Stimulated activated CD8-positive, alpha-beta memory T cell treated with anti-CD3 and anti-CD28 coated beads, Interleukin-4, amount 100 ng/mL, for 4 hours (primary cell): ENCODE measurements at places on chromosomes 7 and 10.

GRCh38 chr7:48295296-48295971, 124.2 kb downstream of the ABCA13 start:
- DNase-seq, result no peak

GRCh38 chr10:89481662-89482061, 53.7 kb downstream of the SLC16A12 start:
- DNase-seq, result no peak

DNA sequence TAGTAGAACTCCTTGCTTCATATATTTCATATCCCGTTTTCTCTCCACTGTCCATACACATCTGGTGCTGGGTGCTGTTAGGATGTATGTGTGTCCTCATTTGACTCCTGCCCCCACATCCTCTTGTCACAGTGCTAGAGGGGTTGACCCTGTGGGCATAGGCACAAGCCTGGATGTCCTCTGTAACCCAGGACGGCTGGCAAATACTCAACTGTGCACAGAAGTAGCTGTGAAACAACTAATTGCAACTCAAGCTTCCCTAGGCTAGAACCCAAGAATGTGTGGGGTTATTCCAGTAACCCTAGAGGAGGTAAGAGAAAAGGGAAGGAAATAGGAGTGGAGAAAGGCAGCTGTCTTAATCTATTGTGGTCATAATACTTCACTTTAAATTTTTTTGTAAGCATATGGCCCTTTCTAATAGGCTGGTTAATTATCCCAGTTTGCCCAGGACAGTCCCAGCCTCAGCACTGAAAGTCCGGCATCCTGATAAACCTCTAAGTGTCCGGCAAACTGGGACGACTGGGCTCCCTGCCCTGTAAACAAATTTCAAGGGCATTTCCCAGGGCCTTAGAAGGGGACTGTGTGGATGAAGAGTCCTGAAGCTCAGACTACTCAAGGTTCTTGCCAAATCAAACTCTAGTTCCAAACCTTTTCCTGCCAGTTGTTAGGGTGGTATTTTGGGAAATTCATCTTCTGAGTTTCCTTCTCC, 283.2 kb upstream of the CELF2 start:
- no peak for DNase-seq

DNA sequence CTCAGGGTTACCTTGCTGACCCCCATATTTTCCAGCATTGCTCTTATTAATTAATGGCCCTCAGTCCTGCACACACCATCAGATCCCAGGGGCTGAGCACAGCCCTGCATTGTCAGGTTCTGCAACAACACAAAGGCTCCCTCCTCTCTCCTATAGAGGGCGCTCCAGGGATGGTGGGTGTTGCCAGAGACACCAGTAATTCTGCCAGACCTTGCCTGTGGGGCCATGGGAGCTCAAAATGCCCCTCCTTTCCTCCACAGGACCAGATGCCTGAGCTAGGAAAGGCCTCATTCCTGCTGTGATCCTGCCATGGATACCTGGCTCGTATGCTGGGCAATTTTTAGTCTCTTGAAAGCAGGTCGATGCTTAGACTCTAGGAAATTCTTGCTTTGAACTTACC, 42.8 kb upstream of the PRSS58 start:
- no peak for DNase-seq

DNA sequence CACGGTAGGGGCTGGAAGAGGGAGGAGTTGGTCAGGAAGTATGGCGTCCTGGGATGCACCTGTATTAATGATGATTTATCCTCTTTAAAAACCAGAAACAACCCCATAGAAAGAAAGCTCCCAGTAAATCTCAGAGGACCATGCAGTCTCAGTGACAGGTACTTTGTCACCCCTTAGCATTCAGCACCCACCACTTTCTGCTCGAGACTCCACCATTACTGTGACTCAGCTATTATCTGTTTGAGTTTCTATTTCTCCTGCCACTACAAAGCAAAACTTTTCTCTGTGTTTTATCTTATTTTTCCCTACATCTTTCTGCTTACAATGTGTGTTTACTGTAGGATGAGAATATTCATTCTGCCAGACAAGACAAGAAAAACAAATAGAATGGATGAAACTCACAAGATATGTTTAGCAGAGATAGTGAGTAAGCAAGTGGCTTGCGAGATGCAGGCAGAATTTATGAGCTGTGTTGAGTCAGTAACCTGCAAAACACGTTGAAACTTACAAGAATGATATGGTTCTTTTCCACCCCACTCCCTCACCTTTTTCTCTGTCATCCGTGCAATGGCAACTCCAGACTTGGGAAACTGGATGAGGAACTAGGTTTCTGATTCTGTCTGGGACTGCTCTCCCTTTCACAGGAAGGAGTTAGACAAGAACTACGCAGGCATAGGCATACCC, 127.1 kb downstream of the AOAH start:
- no peak for DNase-seq

- no peak for DNase-seq
Measured at GRCh38 chr10:124095096-124095495, 1.7 kb upstream of the CHST15 start.

- DNase-seq, result no peak
Measured at GRCh38 chr7:95245828-95246500, 78.4 kb downstream of the PON1 start.

GRCh38 chr7:13179775-13180523, 492.5 kb downstream of the ARL4A start:
- DNase-seq, result no peak

DNA sequence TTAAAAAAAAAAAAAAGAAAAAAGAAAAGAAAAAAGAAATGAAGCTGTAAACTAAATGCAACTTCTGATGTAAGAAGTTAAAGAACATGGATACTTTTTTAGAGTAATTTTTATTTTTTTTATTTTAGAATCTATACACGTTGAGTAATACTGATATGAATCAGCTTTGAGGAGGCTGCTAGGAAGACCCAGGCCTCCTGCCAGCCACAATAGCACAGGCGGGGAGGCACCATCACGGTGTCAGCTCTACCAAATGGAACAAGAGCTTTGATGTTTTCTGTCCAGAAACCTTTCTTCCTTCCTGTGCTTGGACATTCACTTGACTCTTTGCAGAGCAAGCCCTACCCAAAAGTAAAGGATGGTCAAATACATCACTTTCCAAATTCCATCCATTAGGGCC, 45.3 kb upstream of the EGR2 start:
- no peak for DNase-seq

GRCh38 chr7:143305423-143306070, 10.4 kb upstream of the CLCN1 start:
- peak; percentile 34 for DNase-seq

- no peak for DNase-seq
Measured at GRCh38 chr7:129969881-129970446, 17.2 kb upstream of the UBE2H start.

DNA sequence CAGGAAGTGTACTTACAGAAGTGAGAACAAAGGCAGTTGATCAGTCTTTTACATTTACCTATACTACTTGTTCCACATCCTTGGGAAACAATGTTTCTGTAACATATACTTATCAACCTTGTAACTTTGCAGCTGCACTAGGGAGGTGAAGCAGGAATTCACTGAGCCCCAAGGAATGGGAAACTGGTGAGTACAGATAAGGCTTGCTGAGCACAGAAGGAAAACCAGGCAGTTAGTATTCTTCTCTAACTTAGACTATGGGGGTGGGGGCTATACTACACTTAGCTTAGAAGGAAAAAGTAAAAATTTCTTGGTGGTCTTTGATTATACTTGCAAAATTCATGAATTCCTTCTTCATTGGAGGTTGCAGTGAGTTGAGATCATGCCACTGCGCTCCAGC, 6.9 kb upstream of the ZNF33A start:
- DNase-seq, result no peak

DNA sequence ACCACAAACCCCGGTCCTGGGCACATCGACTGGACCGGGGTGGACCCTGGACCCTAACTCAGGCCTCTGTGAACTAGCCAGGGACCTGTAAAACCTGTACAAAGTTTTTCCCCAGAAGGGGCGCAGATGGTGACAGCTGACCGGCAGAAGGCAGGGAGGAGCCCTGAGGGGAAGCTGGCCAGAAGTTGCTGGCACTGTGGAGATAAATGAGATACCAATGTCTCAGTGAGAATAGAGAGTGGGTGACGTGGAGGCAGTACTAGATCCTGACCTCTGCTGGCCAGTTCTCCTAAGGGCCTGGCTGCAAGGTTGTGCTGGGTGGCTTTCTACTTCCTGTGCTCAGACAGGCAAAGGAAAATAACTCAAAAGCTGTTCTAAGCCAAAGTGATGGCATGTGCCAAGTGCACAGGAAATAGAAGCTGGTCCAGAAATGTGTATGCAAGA, 10.6 kb upstream of the TSPAN14 start:
- DNase-seq, result no peak

- no peak for DNase-seq
Measured at GRCh38 chr10:91108820-91109219, 111.6 kb upstream of the PCGF5 start.

- DNase-seq, result no peak
Measured at GRCh38 chr7:127809261-127809702, 157.3 kb downstream of the SND1 start.

DNA sequence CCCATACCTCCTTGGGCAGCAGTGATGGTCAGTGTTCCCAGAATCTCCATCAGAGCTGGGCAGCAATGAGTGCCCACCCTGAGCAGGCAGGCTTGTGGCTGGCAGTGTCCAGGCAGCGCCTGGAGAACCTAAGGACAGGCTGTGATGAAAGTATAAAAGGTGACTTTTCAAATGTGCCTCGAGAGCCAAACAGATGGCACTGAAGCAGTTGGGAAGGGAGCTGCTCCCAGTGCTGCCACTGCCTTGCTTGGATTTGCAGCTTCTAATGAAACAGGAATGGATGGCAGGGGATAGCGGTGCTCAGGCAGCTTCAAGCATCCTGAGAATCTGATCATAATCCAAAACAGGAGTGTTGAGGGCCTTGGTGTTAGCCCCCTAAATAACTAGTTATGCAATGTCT, 179.8 kb upstream of the AOAH start:
- DNase-seq, result no peak

DNA sequence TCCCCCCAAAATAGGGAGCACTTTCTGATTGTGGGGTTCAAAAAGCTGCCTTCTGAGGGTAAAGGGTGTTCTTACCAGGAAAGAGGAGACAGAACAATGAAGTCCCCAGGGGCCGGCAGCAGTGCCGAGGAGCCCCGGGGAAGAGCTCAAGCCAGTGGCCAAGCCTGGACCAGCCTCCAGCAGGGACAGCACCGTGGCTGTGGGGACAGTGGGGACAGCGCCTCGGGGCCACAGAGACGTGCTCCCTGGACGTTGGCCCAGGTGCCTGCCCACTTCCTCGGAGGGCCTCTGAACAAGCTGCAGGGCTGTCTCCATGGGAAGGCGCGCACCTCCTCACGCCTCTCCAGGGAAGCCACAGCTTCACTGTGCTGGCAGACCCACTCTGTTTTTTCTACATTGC, 312.6 kb downstream of the PTPRN2 start:
- no peak for DNase-seq

DNA sequence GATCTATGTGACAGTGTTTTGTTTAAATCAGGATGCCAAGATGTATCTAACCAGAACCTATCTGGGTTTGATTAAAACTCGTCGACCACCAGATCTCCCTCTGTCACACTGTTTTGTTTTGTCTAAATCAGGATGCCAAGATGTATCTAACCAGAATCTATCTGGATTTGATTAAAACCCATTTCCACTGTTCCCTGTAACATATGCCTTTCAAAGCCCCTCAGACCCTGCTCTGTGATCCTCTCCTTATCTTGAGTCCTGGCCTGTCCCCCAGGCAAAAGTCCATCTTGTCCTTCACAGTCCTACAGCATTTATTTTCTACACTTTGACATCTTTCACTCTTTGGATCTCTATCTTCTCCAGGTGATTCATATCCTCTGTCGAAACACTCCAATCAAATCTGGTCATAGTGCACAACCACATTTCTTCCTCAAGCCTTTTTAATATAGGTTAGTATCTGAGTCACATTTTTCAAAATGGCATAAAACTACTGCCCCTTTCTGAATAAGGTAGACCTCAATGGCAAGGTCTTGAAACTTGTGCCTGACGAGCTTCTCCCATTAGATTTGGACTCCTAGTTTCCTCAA, 32.5 kb downstream of the ERLIN1 start:
- DNase-seq, result no peak

DNA sequence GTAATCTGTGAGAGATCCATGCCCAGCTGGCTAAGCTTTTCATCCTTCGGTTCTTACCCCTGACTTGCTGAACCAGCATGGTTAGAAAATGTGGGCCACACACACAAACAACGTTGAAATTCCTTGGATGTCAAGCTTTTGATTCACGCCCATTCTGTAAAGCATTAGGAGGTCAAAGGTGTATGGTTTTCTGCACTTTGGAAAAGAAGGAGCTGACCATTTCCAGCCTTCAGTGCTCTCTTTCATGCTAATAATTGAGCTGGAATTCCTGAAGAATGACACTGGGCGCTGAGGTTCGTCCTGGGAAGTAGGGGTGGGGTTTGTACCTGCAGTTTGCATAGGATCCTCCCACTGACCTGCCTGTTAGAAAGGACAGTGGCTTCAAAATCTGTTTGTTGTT, 23.1 kb downstream of the KLF6 start:
- DNase-seq, result no peak

- DNase-seq, result no peak
Measured at GRCh38 chr10:121112136-121112535, 261.0 kb downstream of the WDR11 start.

- no peak for DNase-seq
Measured at GRCh38 chr10:71927776-71928592, 36.2 kb upstream of the CHST3 start.

DNA sequence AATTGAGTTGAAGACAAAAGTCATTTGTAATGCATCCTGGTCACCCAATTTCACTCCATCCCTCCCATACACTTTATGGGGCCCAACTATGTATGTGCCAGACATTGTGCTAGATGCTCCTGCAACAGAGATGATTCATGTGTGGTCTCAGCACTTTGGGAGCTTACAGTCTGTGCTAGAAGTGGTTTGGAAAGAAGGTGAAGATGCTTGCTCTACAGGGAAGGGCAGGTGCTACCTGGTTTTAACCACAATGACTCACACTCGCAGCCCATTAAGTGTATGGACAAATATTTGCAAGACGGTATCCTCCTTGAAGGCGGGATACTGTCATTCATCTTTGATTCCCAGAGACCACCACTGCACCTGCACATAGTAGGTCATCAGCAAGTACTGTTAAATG, 257.6 kb downstream of the OTUD1 start:
- DNase-seq, result no peak

DNA sequence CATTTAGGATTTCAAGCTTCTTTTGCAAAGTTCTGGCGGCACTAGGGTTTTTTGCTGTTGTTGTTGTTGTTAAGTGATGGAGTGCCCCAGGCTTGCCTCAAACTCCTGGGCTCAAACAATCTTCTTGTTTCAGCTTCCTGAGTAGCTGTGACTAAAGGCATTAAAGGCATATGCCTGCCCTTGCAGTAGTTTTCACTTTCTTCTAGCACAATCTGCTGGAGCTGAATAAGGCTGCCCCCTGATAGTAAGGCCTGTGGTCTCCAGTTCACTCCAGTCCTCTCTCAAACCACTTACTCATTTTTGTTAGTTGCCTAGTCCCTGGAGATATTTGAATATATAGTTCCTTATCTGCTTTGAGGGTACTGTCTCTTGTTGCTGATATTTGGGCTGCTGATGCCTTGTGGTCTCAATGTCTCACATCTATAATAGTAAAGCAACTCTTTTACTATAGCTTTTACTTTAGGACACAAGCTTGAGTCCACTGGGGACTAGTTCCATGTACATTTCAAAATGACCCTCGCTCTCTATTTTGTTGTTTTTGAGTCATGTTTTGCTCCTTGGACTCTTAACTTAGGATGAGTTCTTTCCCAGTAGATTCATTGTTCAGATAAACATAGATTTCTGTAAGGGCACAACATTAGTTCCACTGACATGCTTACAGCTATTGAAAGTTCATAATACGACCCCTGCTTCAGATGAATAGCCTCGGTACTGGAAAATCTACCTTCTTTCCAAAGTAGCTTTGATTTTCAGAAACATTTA, 25.5 kb downstream of the PHF14 start:
- no peak for DNase-seq

- no peak for DNase-seq
Measured at GRCh38 chr7:55381189-55381588, 16.1 kb downstream of the LANCL2 start.
